ENCODE measurements at places on chromosomes 6 and 20.

- DNase-seq, result no peak
Measured at GRCh38 chr6:151900256-151900655, 92.8 kb downstream of the ESR1 start.

DNA sequence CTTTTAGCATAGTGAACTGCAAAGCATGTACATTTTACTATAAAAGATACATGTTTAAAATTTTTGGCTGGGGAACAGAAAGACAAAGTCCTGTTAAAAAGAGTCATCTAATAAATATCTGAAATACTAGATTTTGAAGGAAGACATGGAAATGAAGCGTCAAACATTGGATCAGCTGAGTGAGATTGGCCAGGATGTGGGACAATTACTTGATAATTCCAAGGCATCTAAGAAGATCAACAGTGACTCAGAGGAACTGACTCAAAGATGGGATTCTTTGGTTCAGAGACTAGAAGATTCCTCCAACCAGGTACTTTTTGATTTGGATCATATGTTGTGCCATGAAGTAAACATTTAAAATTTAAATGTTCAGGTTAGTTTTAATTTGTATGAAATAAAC, 162.3 kb downstream of the UTRN start:
- no peak for DNase-seq

- no peak for DNase-seq
Measured at GRCh38 chr6:166025149-166025898, 142.3 kb downstream of the TBXT start.

DNA sequence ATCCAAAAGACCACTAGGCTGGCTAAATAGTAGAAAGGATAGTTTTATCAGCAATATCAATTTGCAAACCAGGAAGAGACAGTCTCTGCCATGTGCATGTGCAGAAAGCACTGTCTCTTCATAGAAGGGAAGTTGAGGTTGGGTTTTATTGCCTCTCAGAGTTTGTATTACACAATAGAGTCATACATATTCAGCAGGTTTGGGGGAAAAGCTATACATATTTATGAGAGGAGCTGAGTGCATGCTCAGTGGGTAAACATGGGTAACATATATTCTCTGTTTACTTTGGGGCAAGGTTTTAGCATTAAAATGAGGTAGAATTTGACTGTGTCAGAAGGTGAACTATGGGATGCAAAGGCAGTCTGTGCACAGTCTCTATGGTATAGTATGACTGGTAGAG, 14.9 kb downstream of the TMEM170B start:
- no peak for DNase-seq

DNA sequence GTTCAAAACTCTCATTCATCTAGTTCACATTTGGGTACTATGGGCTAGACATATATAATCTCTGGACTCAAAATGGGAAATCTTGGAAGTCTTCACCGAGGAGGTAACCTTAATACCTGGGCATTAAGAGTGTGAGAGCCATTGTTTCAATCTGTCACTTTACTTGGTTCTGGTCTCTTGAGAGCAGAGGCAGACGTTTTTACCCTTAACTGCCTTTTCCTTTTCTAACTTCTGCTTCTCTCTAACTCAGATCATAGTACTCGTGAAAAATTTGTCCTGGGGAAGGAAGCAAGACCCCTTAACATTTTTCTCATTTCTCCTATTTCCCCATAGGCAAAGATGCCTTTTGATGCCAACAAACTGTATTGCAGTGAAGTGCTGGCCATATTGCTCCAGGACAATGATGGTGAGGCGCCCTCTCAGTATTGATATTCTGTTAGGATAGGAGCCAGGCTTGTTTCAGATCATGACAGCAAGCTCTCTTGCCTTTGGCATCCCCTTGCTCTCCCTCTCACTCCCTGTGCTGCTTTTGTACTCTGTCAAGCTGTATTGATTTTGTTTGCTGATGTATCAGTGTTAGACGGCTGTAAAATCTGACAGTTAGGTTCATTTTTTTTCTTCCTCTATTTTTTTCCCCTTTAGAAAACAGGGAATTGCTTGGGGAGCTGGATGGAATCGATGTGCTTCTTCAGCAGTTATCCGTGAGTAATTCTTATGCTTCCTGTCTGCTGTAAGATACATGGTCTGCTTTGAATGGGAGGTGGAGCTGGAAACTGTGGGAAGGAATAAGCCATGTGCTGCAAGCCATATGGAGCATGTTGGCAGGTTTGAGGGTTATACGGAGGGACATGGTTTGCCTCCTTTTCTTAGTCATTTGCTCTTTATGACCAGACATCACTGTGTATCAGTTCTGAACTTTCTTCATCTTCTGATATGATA, 83.5 kb downstream of the CTNNBL1 start:
- DNase-seq, result no peak

GRCh38 chr6:98880486-98880885, 46.1 kb downstream of the POU3F2 start:
- no peak for DNase-seq

GRCh38 chr20:18639501-18639979, 51.7 kb downstream of the DTD1 start:
- no peak for DNase-seq

DNA sequence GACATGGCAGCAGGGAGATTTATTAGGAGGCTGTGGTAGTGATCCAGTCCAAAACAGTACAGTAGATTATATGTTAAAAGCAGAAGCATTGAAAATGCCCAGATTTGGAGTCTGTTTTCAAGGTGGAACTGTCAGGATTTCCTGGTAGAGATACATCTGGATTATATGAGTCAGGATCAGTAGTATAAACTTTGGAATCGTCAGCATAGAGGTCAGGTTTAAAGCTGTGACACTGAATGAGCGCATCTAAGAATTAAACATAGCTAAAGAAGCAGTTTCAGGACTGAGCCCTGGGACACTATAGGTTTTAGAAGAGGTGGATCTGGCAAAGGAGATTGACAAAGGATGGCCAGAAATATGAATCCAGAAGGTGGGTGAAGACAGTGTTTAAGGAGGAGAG, 60.4 kb downstream of the RNF144B start:
- DNase-seq, result no peak

Measured in activated CD4-positive, alpha-beta T cell treated with anti-CD3 and anti-CD28 coated beads for 1 hour (primary cell).